ENCODE measurements at places on chromosomes 5 and 9. TPM values are rescaled to one million over a fixed set of nuclear protein-coding genes. Genes with fewer than 3 reads are reported as not detected.

THBS4 gene
- total RNA-seq: 1.6 TPM

DNA sequence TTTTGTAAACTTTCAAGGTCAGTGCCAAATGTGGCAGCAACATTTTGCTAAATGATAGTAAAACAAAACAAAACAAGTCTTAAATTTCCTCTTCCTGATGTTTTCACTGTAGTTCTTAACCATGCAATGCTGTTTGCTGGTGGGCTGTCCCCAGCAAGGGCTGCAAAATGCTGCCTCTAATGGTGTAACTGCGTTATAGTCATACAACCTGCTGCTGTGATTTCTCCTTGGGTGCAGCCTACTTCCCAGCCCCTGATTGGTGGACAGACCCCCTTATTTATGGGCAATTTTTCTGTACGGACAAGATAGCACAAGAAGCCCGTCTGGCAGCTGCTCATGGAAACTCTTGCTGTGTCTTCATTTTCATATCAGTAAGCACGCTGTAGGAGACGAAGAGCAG lies 26.6 kb upstream of the PIP5K1B start:
- no peaks in the 10 kb centered on the region for H3K4me1 ChIP-seq
- H3K27me3 ChIP-seq: peaks cover 18% of the 10 kb centered on the region
- no peak overlapping the region for H3K27ac ChIP-seq
- no peaks in the 10 kb centered on the region for H3K36me3 ChIP-seq
- H3K4me3 ChIP-seq: no peak overlapping the region

GRCh38 chr9:91106415-91107081 lies 255.2 kb downstream of the AUH start:
- no peak overlapping the region for H3K27ac ChIP-seq
- no peaks in the 10 kb centered on the region for H3K27me3 ChIP-seq
- no peak overlapping the region for H3K4me3 ChIP-seq

MBLAC2 gene
- total RNA-seq: 6.6 TPM

Data from chondrocyte (in vitro differentiated cells).